Forelimb muscle (tissue), 1 donor: ENCODE measurements at places on chromosomes 2 and 18. TPM values are rescaled to one million over a fixed set of nuclear protein-coding genes. Genes with fewer than 3 reads are reported as not detected.

DNA sequence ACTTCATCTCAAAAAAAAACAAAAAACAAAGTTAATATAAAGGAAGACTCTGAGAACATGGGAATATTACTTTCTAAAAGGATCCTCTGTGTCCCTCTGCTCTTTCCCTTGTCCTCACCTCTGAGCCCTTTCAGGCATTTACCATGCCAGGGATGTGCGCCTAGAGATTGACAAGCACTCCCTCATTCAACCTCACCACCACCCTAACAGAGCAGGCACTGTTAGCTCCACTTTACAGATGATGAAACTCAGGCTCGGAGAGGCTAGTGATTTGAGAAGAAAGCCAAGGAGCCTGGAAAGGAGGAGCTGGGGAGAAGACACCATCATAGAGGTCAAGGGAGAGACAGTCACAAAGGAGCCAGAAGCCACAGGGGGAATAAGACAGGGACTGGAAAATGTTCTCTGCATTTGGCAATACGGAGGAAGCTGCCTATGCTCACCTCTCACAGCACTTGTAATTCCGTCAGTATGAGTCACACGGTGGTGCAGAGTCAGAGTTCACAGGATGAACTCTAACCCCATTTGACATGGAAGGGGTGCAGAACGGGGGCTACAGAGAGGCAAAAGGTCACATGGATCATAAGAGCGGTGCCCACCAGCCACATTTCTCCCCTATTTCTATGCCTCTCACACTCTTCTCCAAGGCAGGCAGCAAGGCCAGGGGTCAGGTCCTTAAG is 101.8 kb upstream of the NFU1 start:
- DNase-seq = no peak

SERPINB3 gene
- not detected for polyA plus RNA-seq

- DNase-seq = no peak
These were observed 5.8 kb upstream of the MTA3 start for GRCh38 chr2:42562474-42563144.

DNA sequence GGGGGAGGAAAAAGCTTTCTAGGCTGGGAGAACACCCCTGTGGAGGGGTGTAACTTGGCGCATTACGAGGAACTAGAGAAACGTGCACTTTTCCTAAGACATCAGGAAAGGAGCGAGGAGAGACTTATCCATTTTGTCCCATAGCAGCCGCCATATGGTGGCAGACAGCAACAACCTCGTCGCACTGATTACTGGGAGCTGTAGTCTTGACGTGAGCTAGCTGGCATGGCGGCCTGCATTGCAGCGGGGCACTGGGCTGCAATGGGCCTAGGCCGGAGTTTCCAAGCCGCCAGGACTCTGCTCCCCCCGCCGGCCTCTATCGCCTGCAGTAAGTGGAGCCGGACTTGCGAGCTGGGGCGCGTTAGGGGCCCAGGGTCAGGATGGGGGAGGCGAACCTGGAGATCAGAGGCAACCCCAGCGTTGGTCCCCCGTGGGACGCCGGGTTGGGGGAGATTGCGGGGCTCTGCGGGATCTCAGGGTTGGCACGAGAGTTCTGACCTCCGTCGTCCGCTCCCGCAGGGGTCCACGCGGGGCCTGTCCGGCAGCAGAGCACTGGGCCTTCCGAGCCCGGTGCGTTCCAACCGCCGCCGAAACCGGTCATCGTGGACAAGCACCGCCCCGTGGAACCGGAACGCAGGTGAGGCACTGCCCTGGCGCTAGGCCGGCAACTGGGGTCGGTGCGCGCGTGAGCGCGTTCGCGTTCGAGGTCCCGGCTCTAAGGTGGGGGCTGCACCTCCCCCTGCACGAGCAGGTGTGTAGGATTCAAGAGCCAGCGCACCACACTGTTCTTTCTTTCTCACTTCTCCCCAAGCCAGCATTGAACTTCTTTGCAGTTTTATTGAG is at the start of gene MRPL19:
TSS of gene MRPL19 (plus strand) at position 201 of the 843 bp plus-strand sequence. CDS start at position 226, 25 bp downstream.
- DNase-seq = peak; percentile 86

DNA sequence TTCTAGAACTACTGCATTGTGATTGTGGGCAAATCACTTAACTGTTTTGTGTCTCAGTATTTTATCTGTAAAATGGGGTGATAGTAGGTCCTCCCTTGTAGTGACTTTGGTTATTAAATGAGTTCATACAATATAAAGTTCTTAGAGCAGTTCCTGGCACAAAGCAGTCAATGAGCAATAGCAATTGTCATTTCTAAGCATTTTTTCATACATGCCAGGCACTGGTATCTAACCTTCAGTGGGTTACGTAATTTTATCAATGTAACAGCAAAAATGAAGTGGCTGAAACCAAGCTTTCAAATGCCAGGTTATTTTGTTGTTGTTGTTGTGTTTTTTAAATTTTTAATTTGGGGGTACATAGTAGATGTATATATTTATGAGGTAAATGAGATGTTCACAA is 401.9 kb downstream of the MEIS1 start:
- no peak for DNase-seq
